Activated effector memory CD4-positive, alpha-beta T cell treated with Interleukin-2 at 50 U/mL for 16 hours (primary cell): ENCODE measurements at places on chromosomes 12 and 14.

GRCh38 chr12:62738616-62739015 lies 196.3 kb downstream of the PPM1H start:
- DNase-seq, result no peak

DNA sequence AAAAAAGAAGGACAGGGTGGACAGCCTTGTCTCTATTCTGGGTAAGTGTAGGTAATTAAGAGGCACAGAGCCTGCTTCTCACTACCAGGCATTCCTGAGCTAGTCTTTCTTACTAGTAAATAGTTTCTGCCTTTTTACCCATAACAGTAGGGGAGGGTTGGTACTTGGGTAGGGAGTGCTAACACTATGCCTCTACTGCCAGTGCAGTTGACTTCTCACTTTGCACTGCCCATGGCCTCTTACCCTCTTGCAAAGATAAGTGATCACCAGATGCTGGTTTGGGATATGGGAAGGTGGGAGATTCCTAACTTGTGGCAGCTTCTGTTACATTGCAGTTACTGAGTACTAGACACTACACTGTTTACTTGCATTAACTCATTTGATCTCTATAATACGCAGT lies 11.6 kb downstream of the AHSA1 start:
- DNase-seq, result no peak

DNA sequence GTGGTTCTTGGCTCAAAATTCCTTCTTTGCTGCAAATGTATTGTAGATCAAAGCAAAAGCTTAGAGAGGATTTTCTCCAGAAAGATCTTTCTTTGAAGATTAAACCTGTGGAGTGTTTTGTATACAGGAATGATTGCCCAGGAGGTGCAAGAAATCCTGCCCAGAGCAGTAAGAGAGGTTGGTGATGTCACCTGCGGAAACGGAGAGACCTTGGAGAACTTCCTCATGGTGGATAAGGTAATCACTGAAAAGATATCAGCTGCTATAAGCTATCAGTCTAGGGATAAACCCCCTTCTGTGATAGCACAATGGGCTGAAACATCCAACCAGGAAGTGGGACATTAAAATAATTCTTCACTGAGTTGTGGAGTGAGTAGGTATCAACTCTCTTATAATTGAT lies 85.7 kb downstream of the MYRFL start:
- DNase-seq, result no peak

- DNase-seq, result no peak
Observed at GRCh38 chr12:43109631-43110345, 442.2 kb downstream of the ADAMTS20 start.

DNA sequence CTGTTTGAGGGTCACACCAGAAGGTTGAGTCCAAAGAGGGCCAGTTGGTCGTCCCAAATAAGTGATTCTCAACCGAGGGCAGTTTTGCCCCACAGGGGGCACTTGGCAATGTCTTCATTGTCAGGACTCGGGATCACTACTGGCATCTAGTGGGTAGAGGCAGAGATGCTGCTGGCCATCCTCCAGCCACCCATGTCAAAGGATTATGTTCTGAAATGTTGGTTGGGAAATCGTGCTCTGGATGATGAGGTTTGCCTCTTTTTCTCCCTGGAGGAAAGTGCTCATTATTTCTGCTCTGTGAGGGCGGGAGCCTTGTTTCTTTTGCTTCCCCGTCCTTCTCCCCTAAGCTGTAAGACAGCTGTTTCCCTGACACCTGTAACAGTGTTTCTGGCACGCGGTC lies 3.6 kb downstream of the ZNF839 start:
- no peak for DNase-seq

DNA sequence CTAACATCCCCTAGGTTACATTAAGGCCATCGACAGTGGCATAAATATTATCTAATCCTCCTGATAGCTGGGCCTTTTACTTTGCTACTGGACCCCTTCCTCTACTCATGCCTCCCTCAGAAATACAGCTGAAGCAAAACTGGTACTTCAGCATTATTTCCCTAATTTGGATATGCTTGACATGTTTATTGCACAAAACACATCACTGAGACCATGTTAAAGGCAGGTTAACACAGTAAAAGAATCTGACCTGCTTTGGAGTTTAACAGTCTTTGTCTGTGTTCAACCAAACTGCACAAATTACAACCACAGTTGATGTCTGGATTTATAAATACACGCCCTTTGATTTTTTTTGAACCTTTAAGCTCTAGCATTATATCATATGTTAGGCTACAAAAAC lies 156.6 kb downstream of the FOXA1 start:
- no peak for DNase-seq

GRCh38 chr12:85606455-85606854 lies 229.8 kb downstream of the RASSF9 start:
- no peak for DNase-seq

- no peak for DNase-seq
Observed at GRCh38 chr14:32332415-32333316, 3.6 kb downstream of the AKAP6 start.

- DNase-seq, result no peak
Observed at GRCh38 chr12:25979059-25979458, 20.6 kb downstream of the RASSF8 start.

DNA sequence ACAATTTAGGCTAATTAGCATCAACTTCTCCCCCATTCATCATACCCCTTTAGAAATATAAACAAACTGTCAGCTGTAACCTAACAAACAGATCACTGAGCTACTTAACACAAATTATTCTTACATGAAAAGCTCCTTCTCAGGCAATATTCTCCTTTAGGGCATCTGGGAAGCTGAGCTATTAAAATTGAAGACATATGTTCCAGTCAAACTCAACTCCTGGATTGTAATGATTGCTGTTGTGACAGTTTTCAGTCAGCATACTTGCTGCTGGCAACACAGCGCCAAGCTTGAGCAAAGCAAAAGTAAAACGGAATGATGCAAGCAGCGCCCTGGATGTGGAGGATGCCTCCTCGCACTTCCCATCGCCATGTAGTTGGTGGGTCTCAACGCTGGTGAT lies 82.4 kb downstream of the SLC25A21 start:
- no peak for DNase-seq

GRCh38 chr12:57010627-57011247 lies 4.4 kb upstream of the ZBTB39 start:
- no peak for DNase-seq

DNA sequence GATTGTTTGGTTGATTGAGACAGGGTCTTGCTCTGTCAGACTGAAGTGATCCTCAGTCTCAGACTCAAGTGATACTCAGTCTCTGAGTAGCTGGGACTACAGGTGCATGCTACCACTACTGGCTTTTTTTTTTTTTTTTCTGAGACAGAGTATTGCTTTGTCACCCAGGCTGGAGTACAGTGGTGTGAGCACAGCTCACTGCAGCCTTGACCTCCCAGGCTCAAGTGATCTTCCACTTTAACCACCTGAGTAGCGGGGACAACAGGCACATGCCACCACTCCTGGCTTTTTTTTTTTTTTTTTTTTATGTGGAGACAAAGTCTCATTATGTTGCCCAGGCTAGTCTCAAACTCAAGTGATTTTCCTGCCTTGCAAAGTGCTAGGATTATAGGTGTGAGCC lies 31.8 kb downstream of the CPSF2 start:
- no peak for DNase-seq

DNA sequence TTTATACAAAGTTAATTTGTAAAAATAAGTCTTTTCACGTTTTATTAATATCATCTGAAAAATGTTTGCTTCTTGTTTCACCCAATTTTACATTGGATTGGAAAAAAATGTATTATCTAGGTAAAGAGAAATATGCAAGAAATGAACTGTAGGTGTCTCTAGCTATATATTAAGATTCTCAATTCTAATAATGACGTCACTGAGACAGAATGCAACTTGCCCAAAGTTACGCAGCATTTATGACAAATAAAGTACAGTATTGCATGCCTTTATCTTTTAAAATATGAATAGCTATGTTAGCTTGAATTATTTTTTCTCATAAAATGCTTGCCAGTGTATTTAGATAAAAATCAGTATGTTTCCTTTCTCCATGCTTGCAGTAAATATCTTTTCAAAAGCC lies 728.8 kb downstream of the RERGL start:
- DNase-seq, result no peak

DNA sequence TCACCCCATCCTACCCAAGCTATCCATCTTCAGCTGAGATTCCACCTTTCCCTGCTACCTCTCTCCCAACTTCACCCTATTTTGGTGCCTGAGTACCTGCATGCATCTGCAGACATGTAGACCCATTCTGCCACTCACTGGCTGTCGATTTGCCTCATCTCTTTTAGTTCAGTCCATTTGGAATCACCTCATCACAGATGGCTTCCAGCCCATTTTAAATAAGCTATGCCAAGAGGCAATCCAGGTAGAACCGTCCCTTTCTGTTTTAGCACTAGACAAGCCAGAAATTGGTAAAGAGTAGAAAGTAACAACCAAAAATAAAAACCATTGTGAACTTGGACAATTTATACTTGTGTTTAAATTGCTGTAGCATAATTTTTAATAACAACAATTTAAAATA lies 11.3 kb downstream of the SLC35F4 start:
- no peak for DNase-seq

- DNase-seq, result no peak
Observed at GRCh38 chr12:77615332-77615731, 215.4 kb upstream of the NAV3 start.

GRCh38 chr12:15837141-15837790 lies 44.9 kb upstream of the STRAP start:
- no peak for DNase-seq

DNA sequence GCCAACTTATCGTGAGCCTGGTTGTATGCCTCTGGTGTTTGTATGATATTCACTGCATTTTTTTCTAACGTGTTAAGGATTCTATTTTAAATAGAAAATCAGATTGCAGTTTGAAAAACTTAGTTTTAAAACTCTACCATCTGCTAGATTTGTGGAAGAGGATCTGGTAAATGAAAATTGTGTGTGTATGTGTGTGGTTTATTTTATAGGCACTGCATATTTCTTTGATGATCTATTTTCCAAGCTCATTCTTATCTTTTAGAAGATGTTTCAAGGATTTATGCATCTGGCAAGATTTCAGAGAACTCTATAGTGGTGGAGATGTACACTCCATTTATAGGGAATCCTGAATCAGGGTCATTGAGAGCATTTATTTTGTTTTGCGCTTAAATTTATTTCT lies 69.8 kb downstream of the HMGA2 start:
- no peak for DNase-seq

GRCh38 chr14:97377550-97377949 lies 580.4 kb downstream of the VRK1 start:
- DNase-seq, result no peak

DNA sequence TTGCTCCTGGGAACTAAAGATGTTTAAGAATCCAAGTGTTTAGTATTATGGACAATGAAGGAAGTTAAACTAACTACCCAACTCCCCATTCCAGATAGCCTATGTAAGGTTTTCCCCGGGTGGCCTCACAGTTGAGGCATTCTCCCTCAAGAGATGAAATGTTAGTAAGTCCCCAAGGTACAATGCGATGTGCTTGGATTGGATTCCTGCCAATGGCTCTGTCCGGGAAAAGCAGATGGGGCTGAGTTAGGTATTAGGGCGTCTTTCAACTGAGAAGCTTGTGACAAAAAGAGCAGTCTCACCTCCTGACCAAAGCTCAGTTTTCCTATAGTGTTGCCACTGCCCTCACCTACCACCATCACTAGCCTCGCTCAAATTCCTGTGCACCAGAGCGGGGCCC lies 64.8 kb upstream of the E2F7 start:
- no peak for DNase-seq

- DNase-seq, result no peak
Observed at GRCh38 chr12:94421868-94422740, 37.6 kb downstream of the CEP83 start.

DNA sequence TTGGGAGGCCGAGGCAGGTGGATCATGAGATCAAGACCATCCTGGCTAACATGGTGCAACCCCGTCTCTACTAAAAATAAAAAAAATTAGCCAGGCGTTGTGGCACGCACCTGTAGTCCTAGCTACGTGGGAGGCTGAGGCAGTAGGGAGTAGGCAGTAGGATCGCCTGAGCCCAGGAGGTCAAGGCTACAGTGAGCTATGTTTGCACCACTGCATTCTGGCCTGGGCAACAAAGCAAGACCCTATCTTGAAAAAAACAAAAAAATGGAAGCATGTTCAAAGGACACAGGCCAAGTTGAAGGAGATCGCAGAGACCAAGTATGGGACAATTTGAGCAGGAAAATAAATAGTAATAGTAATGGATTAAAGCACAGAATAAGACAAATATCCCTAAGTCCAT lies 14.2 kb downstream of the NCAPD2 start:
- no peak for DNase-seq

GRCh38 chr12:64680235-64680634 lies 69.9 kb downstream of the RASSF3 start:
- DNase-seq, result no peak

DNA sequence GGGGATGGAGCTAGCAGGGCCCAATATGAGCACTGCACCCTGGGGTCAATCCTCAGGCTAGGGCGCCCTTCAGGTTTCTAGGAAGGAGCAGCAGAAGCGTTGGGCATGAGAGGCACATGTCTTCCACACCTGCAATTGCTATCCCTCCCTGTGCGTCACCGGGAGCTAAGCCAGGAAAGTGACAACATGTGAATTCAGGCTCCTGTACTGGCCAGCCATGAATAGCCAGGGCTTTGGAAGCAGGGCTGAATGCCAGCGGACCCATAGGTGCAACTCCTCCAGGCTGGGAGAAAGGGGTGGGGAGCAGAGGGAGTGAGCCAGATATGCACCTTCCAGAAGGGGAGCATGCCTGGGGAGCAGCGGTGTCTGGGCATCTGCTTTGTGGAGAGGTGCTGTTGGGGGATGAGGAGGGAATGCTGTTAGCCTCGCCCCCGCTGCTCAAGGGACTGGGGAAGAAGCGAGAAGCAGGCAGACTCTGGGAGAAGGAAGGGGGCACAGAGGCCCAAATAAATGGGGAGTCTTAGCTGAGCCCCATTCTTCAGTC lies 6.1 kb downstream of the HOXC5 start:
- no peak for DNase-seq

DNA sequence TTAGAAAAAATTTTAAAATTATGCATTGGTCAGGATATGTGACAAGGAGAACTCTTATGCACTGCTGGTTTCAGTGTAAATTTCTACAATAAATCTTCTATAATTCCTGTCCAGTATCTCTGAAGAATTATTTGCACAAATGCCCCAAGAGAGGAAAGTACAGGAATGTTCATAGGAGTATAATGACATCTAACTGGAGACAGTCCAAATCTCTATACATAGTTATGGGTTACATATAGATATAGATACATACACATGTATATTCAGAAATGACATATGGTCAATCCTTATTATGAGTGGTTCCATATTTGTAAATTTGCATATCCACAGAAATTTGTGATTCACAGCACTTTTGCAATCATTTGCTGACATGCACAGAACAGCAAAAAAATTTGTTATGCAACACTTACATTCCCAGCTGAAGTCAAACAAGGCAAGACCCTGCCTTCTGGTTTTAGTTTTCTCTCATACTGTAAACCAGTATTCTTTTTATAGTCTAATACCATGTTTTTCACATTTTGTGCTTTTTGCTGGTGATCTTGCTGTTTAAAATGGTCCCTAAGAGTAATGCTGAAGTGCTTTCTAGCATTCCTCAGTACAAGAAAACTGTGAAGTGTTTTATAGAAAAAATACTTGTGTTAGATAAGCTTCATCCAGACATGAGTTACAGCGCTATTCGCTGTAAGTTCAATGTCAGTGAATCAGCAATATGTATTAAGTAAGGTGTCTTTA lies 103.8 kb downstream of the SLC16A7 start:
- no peak for DNase-seq
